ENCODE measurements at places on chromosomes 1 and 21.

GRCh38 chr1:24337455-24337854, 18.3 kb downstream of the GRHL3 start:
- no peak for DNase-seq

- no peak for DNase-seq
These were observed 74.9 kb downstream of the CAPZB start for GRCh38 chr1:19410393-19410792.

GRCh38 chr1:72122099-72122880, 160.0 kb downstream of the NEGR1 start:
- DNase-seq: no peak

DNA sequence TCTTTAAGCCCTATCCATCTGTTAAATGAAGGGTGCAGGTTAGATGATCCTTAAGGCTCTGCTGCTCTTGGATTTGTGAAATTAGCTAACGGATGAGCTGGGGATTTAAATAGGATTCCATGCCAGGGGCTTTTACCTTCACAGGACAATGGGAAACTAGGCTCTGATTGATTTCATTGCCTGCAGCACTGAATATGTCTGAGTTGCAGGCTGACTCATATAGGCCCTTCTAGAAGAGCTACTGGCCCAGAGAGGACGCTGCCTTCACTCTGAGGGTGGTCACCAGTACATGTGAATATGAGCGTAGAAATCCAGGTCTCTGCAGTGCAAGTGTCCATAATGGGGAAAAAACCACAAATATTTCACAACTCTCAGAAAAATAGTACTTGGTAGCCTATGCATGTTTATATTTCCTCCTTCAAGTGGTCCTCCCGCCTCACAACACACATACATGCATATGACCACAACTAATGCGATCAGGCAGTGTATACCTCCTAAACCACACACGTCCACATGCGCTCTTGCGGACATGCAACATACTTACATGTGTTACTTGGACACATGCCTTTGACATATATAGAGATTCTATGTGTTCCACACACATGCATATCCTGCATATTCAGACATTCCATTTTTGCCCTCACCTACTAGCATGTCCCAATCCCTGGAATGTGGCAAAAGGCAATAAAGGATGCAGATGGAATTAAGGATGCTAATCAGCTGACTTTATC, 233.8 kb upstream of the JUN start:
- no peak for DNase-seq
